ENCODE measurements at places on chromosomes 7 and 10.

GRCh38 chr7:72159911-72160310 is 252.2 kb downstream of the CALN1 start:
- DNase-seq: no peak

- DNase-seq: no peak
Observed at GRCh38 chr7:133489906-133490305, 237.0 kb downstream of the EXOC4 start.

GRCh38 chr10:110725801-110726630 is 81.9 kb downstream of the RBM20 start:
- no peak for DNase-seq

DNA sequence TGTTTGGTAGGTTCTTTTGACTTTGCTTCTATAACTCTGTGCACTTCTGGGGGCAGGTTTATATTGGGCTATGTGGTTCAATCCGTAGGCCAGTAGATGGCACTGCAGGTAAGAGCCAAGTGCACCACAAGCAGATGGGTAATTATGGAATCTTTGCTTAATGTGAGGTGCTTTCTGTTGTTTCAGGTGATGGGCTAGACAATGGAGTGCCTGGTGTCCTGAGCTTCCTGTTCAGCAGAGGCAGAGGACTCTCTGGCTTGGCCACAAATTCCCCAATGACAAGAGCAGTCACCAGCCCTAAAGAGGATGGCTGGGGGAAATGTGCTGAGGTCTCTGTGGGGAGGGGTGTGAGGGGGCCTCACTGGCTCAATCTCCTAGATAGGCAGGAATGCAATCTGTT is 455.0 kb downstream of the CCSER2 start:
- DNase-seq: no peak

DNA sequence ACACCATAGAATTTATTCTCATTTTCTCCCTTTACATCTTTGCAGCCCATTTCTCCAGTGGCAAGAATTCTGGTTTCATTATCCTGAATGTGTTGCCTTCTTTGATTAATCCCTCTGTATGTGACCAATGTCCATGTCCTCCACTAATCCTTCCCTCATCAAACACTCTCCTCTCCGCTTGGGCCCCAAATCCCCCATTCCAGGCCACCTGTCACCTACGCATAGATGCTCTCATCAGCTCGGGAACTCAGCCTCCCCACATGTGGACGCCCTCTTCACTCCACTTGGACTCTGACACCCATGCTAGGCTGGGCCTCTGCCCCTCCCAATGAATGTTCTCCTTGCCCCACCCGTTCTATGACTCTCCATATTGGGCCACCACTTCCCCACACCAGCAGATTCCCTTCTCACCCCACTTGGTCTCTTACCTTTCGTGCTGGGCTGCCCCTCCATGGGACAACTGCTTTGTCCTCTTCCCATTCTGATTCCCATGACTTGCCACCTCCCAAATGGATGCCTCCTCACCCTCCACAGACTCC is 18.7 kb upstream of the RBM20 start:
- DNase-seq: no peak

- no peak for DNase-seq
Observed at GRCh38 chr7:54811041-54811845, 52.2 kb upstream of the SEC61G start.

DNA sequence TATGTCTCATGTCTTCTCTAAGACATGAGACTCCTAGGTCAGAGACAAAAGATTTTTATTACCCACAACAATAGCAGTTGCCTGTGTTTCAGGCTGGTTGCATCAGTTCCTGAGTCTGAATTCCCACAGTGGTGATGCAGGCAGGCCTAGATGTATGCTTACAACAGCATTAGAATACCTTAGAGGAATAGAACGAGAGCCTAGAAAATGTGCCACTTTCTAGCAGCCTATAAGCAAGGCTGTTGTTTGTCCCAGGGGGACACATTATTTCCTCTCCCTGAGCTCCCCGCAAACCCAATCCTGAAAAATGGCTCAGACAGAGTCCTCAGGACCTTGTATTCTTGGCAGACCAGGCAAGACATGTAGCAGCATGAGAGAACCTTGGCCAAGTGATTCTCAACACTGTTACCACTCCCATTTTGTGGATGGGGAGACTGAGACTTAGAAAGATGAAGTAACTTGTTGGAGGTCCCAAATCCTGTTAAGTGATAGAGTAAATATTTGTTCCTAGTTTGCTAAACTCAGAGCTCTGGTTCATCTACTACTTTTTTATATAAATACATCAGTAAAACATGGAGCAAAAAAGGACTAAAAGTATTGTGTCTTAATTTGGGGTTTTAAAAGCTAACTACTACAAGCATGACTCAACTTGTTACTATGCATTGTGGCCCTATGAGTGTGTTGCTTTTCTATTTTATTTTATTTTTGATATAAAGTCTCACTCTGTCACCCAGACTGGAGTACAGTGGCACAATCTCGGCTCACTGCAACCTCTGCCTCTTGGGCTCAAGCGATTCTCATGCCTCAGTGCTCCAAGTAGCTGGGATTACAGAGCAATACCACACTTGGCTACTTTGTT is 14.2 kb downstream of the VTI1A start:
- no peak for DNase-seq

DNA sequence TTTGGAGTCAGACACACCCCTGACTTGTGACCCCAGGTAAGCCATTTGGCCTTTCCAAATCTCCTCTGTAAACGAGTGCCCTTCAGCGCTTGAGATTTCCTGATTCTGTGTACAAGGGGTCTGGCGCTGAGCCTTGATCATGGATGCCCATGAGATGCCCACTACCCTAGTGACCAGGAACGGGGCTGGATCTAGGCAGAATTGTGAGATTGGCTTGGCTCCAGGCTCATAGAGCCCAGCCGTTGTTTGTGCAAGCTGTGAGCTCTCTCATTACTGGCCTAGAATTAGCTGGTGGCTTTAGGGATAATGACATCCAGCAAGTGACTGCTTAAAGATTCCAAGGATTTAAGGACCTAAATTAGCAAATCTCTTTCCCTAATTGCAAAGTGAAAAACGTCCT is 84.9 kb downstream of the CAMK1D start:
- no peak for DNase-seq

- no peak for DNase-seq
Observed at GRCh38 chr10:69870591-69870990, 68.9 kb downstream of the COL13A1 start.

DNA sequence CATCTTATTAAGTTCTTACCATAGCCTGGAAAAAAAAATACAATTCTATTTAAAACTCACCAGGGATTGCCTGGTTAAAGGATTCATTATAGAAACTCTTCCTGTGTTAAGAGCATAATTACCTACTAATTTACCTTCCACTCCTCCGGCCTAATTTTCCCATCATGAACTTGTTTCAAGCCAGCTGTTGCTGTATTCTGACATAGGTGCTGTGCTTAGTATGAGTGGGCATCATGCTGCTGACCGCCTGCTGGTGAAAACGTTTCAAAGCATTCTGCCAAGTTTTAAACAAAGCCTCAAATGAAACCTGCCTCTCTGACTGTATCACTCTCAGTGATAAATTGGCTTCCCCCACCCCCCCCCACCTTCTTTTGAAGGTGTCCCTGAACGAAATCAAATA is 47.8 kb upstream of the KCNMA1 start:
- no peak for DNase-seq

Measured in central memory CD4-positive, alpha-beta T cell (primary cell).